ENCODE measurements at places on chromosomes 1 and 21. TPM values are rescaled to one million over a fixed set of nuclear protein-coding genes. Genes with fewer than 3 reads are reported as not detected.
A peak's percentile ranks its signal among the peaks of the same experiment; 100 is the strongest.

The ARHGEF10L gene
- 12.2 TPM for total RNA-seq

- DNase-seq, result peak; percentile 85
- H3K4me3 ChIP-seq, result no peak overlapping the region
- no peak overlapping the region for H3K27ac ChIP-seq
- H3K4me1 ChIP-seq, result no peaks in the 10 kb centered on the region
- peaks cover 72% of the 10 kb centered on the region for H3K27me3 ChIP-seq
Measured at GRCh38 chr1:215710036-215710898, 143.2 kb downstream of the KCTD3 start.

- H3K4me3 ChIP-seq, result no peak overlapping the region
- peaks cover 9% of the 10 kb centered on the region for H3K4me1 ChIP-seq
- H3K27me3 ChIP-seq, result peaks cover 24% of the 10 kb centered on the region
- no peak overlapping the region for H3K27ac ChIP-seq
- peak; percentile 45 for DNase-seq
- H3K36me3 ChIP-seq, result no peaks in the 10 kb centered on the region
Measured at GRCh38 chr1:181179987-181180365, 91.5 kb downstream of the IER5 start.

The TMEM82 gene
- not detected for total RNA-seq

The TRIM46 gene
- total RNA-seq, result 0.21 TPM

DNA sequence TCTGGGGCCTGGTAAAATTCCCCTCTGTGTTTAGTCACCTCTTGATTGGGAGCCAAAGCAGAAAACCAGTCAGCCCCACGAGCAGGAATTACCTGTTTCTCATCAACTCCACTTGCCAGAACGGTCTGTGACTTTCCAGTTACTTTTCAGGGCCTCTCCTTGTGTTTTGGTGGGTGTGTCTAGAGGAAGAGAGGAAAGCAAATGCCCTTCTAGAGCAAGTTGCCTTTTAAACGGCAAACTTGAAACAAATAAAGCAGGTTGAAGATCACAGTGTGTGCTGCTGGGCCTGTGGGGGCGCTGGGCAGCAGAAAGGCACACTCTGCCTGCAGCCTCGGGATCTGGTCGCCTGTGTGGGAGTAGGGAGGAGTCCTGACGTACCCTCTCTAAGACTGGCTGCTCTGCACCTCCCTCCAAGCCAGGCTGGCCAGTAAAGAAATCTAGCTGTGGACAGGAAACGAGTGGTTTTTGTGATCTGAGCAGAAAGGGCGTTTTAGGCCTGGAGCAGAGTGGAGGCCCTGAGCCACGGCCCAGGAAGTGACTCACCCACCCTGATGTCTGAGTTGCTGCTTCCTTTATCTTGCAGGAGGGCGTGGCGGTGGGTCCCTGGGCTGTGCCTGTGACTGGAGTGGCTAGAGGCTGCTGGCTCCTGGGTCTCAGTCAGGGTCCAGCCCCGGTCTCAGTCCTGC lies 11.1 kb upstream of the S100A11 start:
- H3K4me1 ChIP-seq, result peaks cover 56% of the 10 kb centered on the region
- peaks cover 7% of the 10 kb centered on the region for H3K36me3 ChIP-seq
- H3K4me3 ChIP-seq, result peak overlapping the region; percentile 62

The NTMT2 gene
- not detected for total RNA-seq

GRCh38 chr1:76218888-76219287 lies 144.3 kb downstream of the ST6GALNAC3 start:
- no peak overlapping the region for H3K27ac ChIP-seq
- no peaks in the 10 kb centered on the region for H3K4me1 ChIP-seq
- no peak overlapping the region for H3K4me3 ChIP-seq
- no peaks in the 10 kb centered on the region for H3K36me3 ChIP-seq
- no peak for DNase-seq

The DIRAS3 gene
- not detected for total RNA-seq

GRCh38 chr1:211975152-211975941 lies 60.0 kb downstream of the INTS7 start:
- no peak overlapping the region for H3K4me3 ChIP-seq
- no peaks in the 10 kb centered on the region for H3K27me3 ChIP-seq
- peaks cover 76% of the 10 kb centered on the region for H3K36me3 ChIP-seq
- peak overlapping the region; percentile 43 for H3K27ac ChIP-seq
- no peak for DNase-seq

The SDC3 gene
- total RNA-seq, result 21.7 TPM

DNA sequence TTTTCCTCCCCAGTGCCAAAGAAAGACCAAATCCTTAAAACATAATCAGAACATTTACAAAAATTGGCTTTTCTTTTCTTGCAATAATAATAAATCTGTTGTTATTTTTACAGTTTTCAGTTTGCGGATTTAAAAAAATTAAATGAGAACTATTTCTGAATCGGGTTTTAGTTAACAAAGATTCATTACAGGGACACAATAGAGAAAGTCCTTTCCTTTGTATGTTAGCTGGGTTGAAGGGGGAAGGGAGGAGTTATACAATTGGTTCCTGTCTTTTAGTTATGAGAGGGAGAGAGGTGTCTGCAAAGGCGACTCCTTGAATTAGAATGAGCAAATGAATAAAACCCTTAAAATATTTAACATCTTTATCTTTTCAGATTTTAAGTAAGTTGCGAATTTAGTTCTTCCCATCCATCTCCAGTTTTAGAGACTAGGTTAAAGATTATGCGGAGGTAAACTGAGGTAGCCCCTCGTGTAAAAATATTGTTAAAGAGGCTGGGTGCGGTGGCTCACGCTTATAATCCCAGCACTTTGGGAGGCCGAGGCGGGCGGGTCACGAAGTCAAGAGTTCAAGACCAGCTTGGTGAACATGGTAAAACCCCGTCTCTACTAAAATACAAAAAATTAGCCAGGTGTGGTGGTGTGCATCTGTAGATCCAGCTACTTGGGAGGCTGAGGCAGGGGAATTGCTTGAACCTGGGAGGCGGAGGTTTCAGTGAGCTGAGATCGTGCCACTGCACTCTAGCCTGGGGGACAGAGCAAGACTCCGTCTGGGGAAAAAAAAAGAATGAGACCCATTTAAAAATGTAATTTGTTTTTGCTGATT lies 3.9 kb downstream of the SPEN start:
- DNase-seq, result peak; percentile 21
- H3K4me3 ChIP-seq, result peak overlapping the region; percentile 82
- peaks cover 6% of the 10 kb centered on the region for H3K36me3 ChIP-seq
- H3K27ac ChIP-seq, result peak overlapping the region; percentile 97
- H3K27me3 ChIP-seq, result no peaks in the 10 kb centered on the region
- peaks cover 23% of the 10 kb centered on the region for H3K4me1 ChIP-seq

The RIPPLY3 gene
- total RNA-seq, result not detected

DNA sequence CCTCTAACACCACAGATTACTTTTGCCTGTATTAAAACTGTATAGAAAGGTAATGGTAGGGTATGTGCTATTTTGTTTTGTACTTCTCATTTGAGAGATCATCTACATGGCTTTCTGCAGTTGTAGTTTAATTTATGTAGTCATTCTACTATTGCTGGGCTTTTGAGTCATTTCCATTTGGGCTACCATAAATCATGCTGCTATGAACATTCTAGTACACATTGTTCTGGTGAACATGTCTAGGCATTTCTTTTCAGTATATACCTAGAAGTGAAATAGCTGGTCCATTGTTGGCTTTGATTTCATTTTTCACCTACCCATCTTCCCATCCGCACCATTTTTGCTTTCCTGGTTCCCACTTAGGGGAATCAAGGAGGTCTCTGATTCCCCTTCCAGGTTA lies 18.7 kb downstream of the EDN2 start:
- H3K27ac ChIP-seq, result peak overlapping the region; percentile 54

DNA sequence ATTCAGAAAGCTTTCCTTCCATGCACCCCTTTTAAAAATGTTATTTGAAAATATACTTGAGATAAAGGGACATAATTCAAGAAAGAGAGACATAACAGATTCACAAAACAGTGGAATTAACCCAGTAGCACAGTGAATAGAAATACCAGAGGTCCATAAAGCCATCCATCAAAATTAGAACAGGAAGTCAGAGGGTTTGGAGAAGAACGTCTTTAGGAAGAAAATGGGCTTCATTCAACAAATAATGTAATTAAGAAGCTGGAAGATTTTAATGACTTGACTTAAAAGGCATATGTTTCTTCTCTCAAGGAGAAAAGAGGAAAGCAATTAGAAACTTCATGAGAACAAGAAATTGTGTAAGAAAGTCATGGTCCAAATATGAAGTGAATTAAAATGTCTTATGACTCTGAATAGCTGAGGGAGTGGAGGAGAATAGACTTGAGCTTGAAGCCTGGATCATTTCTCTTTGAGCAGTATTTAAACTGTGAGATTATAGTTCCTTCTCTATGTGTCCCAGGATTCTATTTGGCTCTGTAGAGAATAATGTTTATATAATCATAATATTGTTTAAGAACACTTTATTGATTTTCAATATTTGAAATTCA lies 7.9 kb upstream of the HCRTR1 start:
- no peak overlapping the region for H3K27ac ChIP-seq
- H3K4me3 ChIP-seq, result no peak overlapping the region
- H3K27me3 ChIP-seq, result no peaks in the 10 kb centered on the region
- no peak for DNase-seq

DNA sequence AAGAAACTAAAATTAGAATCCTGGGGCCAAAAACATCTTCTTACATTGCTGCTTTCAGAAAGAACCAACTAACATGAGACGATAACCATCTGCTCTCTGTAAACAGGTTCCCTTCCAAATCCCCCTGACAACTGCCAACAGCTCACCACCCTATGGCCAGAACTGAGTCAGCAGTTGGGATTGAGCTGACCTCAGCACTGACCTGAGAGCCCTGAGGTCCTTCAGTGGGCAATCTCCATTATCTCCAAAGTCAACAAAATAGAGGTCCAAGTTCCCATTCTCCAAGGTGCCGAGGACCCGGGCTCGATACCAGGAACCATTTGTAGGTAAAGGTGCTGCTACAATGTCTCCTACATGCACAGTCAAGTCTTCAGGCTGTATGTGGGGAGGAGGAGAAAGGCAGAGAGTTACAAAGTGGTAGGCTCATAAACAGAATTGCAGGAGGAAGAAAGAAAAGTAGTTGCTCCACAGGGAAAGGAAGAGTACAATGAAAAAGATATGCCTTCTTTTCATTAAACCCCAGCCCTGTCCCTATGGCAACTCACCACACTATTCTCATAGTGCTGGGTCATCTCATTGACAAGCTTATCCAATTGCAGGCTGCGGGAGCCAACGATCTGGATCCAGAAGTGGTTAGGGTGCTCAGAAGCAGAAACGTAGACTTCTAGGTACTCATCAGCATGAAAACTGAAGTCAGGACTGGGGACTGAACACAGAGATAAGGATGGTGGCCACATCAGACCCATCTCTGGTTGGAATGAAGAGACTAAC lies 12.8 kb upstream of the MRPL9 start:
- no peak overlapping the region for H3K27ac ChIP-seq
- no peaks in the 10 kb centered on the region for H3K27me3 ChIP-seq
- no peak for DNase-seq

The MPL gene
- not detected for total RNA-seq

The TTC22 gene
- total RNA-seq, result 3.1 TPM

The MCOLN2 gene
- 3.1 TPM for total RNA-seq

The IL19 gene
- total RNA-seq, result not detected

- H3K36me3 ChIP-seq, result no peaks in the 10 kb centered on the region
- H3K27me3 ChIP-seq, result peaks cover 52% of the 10 kb centered on the region
- H3K27ac ChIP-seq, result no peak overlapping the region
- DNase-seq, result peak; percentile 86
- H3K4me3 ChIP-seq, result no peak overlapping the region
- H3K4me1 ChIP-seq, result peaks cover 12% of the 10 kb centered on the region
Measured at GRCh38 chr1:219555806-219556205, 57.1 kb downstream of the ZC3H11B start.

DNA sequence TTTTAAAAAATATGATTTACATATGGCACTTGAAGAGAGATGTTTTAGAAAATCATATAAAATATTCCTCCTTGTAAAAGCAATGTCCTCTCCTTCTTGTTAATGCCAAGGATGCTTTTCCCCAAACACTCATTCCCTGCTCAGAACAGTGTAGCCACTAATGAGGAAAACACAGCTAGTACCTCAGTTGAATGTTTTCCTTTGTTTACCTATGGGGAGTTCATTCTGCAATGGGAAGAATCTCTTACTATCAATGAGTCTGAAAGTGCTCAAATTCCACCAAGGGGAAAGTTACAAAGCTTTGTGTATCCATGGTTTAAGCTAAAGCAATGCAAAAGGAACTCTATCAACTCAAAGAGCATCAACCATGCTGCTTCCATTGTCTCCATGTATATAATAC lies 221.9 kb upstream of the ADGRL2 start:
- no peak for DNase-seq
- no peaks in the 10 kb centered on the region for H3K4me1 ChIP-seq
- H3K36me3 ChIP-seq, result no peaks in the 10 kb centered on the region

DNA sequence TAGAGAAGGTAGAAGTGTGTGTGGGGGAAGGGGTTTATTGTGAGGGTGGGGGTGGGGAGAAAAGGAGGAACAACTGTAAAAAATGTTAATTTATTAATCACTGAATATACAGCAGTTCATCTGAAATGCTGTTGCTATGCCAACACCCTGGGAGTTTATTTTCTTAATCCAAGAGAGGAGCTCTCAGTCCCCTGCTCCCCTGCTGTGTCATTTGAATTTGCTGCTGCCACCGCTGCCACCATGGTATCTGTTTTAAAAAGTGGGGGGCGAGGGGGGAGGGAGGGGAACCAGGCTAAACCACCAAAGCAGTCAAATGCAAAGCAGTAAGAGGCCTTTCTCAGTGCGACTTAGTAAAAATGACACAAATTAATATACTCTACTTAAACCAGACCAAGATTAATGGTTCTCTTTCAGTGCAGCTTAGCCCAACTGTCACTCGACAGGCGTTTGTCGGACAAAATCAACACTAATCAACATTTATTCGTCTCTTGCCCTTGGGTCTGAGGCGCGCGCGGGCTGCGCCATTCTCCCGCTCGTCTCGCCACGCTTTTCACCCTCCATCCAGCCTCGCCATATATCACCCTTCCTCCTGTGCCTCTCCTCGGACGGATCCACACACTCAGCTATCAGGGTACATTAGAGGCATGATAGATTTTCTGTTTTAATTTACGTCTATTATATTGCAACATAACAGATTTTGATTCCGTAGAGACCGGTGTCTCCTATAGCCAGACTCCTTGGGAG lies 76.2 kb downstream of the PBX1 start:
- H3K27me3 ChIP-seq, result no peaks in the 10 kb centered on the region
- peaks cover 25% of the 10 kb centered on the region for H3K4me1 ChIP-seq
- no peak overlapping the region for H3K4me3 ChIP-seq
- no peak overlapping the region for H3K27ac ChIP-seq
- H3K36me3 ChIP-seq, result no peaks in the 10 kb centered on the region

The ZSCAN20 gene
- total RNA-seq, result 5.1 TPM

- no peak for DNase-seq
- no peaks in the 10 kb centered on the region for H3K36me3 ChIP-seq
- H3K4me1 ChIP-seq, result no peaks in the 10 kb centered on the region
- no peak overlapping the region for H3K27ac ChIP-seq
- H3K27me3 ChIP-seq, result no peaks in the 10 kb centered on the region
- H3K4me3 ChIP-seq, result no peak overlapping the region
Measured at GRCh38 chr1:38892976-38893375, 11.6 kb upstream of the GJA9 start.
